ENCODE measurements at places on chromosomes 11 and 22.

DNA sequence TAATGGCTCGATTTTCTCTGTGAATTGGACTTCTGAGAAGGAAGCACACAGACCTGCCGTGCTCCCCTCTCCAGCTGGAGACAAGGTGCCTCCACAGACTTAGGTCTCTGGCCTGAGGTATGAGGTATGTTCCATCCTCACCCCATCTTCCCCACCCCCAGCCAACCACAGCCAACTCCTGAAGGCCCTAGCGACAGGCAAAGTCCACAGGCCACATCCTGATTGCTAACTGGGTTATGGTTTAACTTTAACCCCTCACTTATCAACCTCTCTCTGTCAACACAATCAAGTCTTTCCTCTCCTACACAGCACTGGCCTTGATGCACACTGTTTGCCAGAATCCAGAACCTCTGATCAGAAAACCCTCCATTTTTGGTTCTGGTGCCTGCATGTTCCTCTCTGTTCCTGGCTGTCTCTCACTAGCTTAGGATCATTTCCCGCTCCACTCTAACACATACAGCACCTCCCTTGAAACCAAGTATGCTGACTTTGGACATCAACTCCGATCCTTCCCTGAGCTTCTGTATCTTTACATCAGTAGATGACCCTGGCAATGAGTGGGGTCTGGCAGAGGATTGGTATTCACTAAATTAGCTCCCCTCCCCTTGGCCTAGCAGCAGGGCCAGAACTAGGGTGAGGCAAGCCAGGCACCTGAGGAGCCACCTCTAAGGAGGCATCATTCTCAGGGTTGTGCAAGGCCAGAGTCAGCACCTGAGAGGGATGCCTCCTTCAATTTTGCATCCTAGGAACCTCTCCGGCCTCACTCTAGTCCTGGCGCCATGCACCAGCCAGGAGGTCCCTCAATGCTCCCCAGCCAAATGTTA lies 22.0 kb downstream of the JAML start:
- no peak for DNase-seq

- DNase-seq = no peak
These were observed 12.7 kb downstream of the HOATZ start for GRCh38 chr11:111527279-111527678.

GRCh38 chr11:116876656-116877055 lies 39.2 kb upstream of the APOA1 start:
- DNase-seq = no peak

DNA sequence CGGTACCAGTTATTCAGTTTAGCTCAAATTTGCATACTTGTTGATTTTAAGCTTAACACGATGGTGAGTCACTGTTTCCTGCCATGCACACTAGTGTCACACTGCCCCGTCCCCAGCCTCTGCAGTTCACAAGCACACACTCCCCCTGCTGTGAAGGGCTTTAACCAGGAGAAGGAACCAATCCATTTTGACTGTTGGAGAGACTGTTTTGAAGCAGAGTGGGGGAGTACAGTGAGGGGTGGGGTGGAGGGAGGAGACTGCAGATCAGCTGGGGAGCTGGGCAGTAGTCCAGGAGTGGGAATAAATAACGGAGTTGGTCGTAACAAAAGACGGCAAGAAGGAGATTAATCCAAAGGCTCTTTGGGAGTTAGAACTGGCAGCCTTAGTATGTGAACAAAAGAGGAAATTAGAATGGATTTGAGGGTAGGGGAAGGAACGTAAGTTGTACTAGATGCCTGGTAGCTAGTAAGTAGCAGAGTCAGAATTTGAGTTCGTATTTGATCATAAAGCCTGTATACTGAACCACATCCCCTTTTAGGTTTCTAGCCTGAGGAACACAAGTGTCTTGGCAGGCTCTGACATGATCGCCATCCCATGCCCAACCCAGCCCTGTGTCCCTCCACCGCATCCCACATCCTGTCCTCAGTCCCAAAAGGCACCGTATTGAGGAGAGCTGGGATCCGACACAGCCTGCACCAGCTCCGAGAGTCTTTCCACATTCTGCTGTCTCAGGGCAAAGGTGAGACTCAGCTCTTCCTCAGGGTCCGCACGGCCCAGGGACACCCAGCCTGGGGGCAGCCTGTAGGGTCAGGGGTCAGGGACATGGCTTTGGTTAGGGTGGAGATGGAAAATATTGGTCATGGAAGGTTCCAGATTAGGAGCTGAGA lies 862 bp downstream of the TPP1 start:
- DNase-seq = peak; percentile 32

GRCh38 chr11:68978931-68979594 lies 1.7 kb downstream of the MRGPRD start:
- no peak for DNase-seq

DNA sequence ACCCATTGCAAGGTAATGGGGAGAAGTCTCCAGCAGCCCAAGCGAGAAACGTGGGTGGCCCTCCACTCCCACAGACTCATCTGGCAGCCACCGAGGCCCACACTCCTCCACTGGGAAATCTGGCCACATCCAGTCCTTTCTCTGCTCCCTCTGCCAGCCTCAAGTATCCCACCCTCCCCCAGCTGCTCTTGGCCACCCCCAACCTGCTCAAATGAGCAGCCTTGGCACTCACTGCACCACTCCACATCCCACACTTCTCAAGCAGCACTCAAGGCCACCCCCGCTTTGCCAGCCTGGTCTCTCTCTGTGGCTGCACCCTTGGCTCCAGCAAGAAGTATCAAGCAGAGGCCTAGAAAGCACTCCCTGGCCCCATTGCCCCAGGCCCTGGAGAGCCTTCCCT lies 28.2 kb downstream of the SLC22A12 start:
- DNase-seq = no peak

DNA sequence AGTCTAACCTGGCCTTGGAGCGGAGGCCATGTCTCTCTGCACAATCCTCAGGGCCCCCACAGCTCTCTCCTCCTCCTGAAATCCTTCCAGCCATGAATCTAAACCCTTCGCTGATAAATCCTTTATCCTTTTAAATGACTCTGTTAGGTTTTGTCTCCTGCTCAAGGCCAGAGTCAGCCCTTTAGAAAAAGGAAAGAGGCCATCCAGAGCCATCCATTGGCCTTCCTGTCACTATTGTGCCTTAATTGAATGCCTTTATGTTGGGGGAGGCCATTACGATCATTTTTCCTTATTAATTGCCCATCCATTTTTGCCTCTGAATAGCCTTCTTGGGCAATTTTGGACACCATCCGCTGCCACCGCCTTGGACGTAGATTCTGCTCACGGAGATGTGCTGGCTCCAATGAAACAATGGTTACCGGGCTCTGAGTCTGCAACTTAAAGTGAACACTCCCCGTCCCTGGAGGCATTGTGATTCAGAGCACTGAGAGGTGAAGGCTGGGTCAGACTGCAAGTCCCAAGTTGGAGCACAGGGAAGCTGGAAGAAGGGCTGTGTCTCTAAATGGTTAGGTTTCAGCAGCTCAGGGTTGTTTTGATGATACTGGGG lies 213.0 kb upstream of the E2F8 start:
- no peak for DNase-seq

DNA sequence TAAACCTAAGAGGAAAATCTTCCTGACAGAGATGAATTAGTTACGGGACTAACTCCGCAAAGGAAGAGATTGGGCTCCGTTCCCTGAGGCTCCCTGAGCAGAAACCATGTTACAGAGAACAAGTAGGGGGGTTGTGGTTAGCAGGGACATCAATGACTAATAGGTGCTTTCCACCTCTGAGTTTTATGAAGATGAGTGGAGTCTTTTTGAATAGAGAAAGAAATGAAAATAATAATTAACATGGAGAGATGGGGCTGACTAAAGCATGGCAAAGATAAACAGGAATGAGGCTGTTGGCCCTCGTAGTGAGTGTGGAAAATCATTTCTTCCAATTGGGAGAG lies 47.5 kb upstream of the PICALM start:
- DNase-seq = peak; percentile 69

DNA sequence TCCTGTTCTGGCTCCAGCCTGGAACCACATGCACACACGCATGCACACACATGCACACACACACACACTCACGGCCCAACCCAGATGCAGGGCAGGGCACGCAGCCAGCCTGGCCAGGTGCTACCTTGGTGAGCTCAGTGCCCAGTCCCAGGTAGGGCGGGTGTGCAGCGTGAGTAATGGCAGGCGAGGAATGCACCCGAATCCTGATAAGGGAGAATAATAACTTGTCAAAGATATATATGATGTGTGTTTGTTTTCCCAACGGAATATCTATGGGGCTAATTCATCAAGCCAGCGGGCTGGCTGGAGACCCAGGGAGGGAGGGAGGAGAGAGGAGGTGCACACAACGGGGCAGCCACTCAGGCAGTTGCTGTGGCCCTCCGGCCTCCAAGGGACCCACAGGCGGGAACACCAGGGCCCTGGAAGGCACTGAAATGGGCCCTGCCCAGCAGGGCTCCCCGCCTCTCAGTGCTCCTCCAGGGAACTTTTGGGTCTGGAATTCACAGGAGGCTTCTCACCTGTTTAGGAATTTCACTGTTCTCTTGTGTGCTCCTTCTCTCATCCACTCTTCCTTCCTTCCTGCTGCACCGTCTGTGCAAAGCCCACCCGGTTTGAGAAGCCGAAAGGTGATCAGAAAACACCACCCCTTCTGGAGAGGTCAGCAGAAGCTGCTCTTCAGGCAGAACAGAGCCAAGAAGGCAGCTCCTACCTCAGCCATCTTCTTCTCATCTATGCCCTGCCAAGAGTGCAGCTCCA lies 79.0 kb downstream of the BUD13 start:
- DNase-seq = no peak

DNA sequence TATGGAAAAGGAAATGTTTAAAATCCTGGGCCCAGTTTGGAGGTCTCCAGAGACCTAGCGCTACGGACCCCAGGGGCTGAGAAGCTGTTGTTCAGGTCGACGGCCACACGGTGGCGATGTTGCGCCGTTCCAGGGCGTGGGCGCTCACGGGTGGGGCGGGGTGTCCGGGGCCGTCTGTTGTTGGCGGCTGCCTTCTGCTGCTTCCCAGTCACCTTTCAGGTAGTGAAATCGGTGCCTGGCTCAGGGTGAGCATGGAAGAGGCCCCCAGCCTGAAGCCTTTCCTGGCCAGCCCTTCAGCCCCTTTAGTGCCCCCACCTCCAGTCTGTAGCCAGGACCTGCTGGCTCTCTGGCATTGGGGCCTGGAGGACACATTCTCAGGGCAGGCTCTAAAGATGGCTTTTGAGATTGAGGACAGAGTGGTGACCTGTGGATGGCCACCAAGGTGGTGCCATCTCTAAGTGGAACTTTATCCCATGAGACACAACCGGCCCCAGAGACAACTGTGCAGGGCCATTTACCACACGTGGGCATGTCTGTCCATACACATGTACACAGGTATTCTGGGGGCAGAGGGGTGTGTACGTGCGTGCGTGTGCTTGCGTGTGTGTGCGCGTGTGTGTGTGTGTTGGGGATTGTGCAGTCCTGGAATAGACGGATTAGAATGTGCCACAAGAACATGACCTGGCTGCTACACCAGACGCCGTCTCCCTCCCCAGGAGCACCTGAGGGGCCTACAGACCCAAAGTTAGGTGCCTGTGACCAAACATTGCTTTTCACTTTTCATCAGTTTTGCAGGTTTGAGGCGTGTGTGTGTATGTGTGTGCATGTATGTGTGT lies 53.8 kb downstream of the ST14 start:
- peak; percentile 86 for DNase-seq

All from GM10248 (cell line).